AML-193 (cell line): ENCODE measurements at places on chromosomes 2 and 18.

- no peak for DNase-seq
Observed at GRCh38 chr2:104849101-104849500, 4.8 kb upstream of the POU3F3 start.

- no peak for DNase-seq
Observed at GRCh38 chr2:7868836-7869235, 813.0 kb upstream of the ID2 start.

GRCh38 chr2:119864318-119864717 lies 104.6 kb downstream of the PTPN4 start:
- DNase-seq = peak; percentile 70

GRCh38 chr2:16142383-16143361 lies 202.3 kb downstream of the MYCN start:
- no peak for DNase-seq

GRCh38 chr18:63131959-63132818 lies 187.4 kb downstream of the BCL2 start:
- DNase-seq = no peak

- DNase-seq = no peak
Observed at GRCh38 chr18:72774914-72775313, 92.9 kb downstream of the NETO1 start.

GRCh38 chr18:62525608-62526007 lies 2.8 kb downstream of the ZCCHC2 start:
- DNase-seq = no peak

- no peak for DNase-seq
Observed at GRCh38 chr2:74887960-74888700, 54.2 kb downstream of the HK2 start.

DNA sequence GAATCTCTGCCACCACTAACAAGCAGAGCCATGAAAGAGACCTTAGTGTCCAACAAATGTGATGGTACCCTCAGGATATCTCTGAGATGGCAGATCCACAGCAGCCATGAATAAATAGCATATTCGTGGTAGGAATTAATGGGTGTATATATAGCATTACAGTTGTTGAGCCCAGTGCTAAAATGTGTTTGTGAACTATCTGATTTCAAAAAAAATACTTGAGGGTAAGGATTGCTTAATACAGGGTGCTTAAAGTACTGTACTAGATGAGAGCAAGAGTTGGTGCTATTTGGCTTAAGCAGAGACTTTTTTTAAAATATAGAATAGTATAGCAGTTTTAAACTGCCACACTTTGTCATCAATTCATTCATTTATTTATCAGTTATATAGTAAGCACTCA lies 101.5 kb upstream of the GALNT5 start:
- DNase-seq = no peak

DNA sequence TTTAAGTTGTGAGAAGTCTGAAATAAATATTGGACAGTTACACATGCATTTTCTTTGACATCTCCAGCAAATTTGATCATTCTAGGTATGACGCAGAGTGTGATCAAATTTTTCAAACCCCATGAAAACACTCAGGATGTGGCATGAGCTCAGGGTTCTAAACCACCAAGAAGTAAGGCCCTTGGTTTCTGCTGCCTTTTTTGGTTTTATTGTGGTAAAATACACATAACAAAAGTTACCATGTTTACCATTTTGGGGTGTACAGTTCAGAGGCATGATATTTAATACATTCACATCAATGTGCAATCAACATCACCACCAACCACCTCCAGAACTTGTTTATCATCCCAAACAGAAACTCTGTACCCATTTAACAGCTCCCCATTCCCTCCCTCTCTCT lies 64.3 kb upstream of the TTN start:
- DNase-seq = no peak

GRCh38 chr18:24818441-24818840 lies 358.0 kb downstream of the HRH4 start:
- no peak for DNase-seq

GRCh38 chr2:159854481-159854880 lies 56.5 kb upstream of the CD302 start:
- no peak for DNase-seq

- no peak for DNase-seq
Observed at GRCh38 chr2:74041182-74041581, 56.5 kb downstream of the TET3 start.

GRCh38 chr18:46419391-46420141 lies 237.5 kb downstream of the LOXHD1 start:
- no peak for DNase-seq

- no peak for DNase-seq
Observed at GRCh38 chr2:19899985-19900930, 1.5 kb downstream of the TTC32 start.

DNA sequence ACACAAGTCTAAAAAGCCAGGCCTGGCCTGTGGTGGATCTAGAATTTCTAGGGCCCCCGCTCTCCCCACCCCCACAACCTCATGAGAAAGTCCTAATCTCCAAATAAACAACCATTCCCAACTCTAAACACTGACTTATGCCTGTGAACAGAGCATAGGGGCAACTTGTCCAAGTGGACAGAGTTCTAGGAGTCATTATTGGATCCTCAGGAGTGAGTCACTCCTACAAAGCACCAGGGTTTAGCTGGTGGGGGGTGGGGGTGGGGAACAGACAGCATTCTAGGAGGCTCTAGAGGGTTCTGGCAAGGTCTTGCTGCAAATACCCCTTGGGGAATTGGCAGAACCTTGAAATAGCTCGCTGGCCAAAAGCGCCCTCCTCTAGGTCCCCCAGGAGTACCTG lies 83.3 kb downstream of the ZCCHC2 start:
- no peak for DNase-seq

DNA sequence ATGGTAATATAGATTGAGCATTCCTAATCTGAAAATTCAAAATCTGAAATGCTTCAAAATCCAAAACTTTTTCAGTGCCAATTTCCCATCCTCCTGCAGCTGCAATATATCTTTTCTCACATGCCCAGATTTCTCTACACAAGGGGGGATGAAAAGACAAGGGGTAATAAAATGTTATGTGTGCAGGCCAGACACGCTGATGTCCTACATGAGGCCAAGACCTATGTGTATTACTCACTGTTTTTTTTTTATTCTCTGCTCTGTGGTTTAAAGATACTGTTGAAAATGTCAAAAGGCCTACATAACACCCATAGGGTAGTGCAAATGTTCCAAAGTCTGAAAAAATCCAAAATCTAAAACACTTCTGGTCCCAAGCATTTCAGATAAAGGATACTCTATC lies 41.2 kb upstream of the CWC22 start:
- no peak for DNase-seq

- no peak for DNase-seq
Observed at GRCh38 chr18:13139885-13140450, 78.6 kb upstream of the LDLRAD4 start.

DNA sequence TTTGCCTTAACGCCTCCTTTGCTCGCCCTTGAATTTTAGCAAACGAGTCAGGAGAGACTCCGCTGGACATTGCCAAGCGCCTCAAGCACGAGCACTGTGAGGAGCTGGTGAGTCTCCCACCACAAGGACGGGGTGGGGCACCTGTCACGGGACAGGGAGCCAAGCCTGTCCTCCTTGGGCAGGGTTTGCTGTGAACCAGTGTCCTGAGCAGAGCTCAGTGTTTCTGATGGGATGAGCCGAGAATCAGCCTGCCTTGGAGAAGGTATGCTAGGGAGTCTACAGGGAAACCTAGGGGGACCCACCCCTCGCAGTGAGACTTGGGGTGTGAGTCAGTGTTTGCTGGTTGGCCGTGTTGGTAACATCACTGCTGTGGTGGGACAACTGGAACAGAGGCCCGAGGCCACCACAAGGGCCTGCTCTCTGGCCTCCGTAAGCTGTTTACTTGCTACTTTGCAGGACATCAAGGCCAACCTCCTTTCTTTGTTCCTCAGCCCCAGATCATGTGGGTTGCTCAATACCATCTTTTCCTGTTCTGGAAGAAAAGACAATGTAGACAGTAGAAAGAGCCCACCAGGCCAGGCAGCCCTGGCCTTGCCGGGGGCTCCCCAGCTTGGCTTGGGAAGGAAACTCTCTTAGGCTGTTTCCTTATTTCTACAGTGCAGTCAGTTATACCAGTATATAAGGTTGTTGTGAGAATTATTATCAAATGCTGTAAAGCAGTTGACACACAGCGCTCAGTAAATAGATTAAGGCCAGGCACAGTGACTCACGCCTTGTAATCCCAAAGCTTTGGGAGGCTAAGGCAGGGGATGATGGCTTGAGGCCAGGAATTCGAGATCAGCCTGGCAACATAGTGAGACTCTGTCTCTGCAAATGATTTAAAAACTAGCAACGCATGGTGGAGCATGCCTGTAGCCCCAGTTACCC lies 42.4 kb downstream of the ITGB1BP1 start:
- no peak for DNase-seq
